Immature natural killer cell (primary cell): ENCODE measurements at places on chromosomes 4 and X. TPM values are rescaled to one million over a fixed set of nuclear protein-coding genes. Genes with fewer than 3 reads are reported as not detected.

- no peak for DNase-seq
These were observed 516 bp downstream of the SGMS2 start for GRCh38 chr4:107825072-107825824.

GRCh38 chr4:147787204-147787603 is 55.3 kb downstream of the ARHGAP10 start:
- no peak for DNase-seq

WDFY3 gene
- polyA plus RNA-seq: not detected

DNA sequence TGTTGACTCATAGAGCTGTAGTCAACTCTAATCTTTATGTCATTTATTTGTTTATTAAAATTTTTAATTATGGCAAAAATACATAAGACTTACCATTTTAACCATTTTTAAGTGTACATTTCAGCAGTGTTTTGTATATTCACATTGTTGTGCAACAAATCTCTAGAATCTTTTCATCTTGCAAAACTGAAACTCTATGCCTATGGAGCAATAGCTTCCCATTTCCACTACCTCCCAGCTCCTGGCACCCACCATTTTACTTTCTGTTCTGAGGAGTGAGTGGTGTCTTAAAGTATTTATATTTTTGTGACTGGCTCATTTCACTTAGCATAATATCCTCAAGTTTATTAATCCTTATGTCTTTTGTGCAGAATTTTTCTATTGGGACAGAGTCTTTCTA is 181.0 kb downstream of the GPAT3 start:
- no peak for DNase-seq

DNA sequence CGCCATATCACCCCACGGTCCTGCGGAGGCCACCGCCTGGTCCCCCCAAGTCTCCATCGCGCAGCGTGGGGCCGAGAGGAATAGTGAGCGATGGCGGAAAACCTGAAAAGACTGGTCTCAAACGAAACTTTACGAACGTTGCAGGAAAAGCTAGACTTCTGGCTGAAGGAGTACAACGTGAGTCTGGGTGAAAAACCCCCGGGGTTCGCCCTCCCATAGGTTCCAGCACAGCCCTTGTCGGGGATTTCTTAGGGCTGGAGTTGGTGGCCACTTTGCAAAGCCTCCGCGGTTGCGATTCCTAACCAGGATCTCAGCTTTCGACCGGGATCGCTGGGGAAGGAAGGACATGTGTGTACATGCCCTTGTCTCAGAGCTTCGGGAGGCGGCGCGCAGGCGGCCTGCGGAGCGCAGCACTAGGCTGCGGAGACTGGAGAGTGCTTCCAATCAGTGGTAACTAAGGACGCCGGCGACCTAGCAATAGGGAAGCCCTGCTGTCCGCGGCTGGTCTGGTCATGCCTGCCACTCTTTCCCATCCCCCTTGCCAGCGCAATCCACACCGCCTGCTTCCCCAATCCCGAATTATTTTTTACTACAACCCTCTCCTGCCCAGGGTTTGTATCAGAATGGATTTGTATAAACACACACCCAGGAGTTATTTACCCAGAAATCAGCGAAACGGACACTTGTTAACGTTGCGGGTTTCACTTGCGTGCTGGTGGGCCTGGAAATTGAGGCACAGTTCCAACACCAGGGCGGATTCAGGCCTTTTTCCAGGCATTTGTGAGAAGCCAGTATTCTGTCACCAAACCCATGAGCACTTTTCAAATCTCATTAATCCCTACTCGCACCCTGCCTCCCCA is 741 bp downstream of the SPATA18 start:
- no peak for DNase-seq

DNA sequence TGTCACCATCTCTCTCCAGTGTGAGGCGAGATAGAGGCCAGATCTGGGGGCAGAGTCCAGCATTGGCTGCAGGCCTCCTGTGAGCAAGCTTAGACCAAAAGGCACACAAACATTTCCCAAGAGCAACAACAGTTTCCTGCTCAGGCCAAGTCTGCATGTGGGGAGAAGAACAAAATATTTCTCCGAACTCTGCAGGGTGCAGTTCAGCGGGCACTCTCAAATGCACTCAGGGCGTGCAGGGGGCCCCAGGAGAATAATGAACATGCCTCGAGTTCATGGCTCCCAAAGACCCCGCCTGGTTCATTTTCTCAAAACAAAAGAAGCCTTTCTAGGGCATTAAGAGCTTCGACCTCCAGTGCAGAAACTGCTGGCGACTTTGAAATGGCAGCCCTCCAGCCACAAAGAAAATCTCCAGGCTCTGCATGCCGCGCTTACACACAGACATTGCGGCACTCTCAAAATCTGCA is 57.8 kb upstream of the HELT start:
- no peak for DNase-seq

GRCh38 chr4:51960486-51960885 is 59.7 kb downstream of the LRRC66 start:
- no peak for DNase-seq

DNA sequence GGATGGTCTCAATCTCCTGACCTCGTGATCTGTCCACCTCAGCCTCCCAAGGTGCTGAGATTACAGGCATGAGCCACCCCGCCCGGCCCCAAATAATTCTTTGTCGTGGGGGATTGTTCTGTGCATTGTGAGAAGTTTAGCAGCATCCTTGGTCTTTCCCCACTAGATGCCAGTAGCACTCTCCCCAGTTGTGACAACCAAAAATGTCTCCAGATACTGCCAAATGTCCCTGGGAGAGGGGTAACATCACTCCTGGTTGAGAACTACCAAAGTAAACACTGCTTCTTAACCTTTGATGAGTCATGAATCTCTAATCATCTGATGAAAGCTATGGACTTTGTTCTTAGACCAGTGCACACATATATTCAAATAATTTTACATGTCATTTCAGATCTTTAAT is 90.7 kb upstream of the BRS3 start:
- DNase-seq: no peak

DNA sequence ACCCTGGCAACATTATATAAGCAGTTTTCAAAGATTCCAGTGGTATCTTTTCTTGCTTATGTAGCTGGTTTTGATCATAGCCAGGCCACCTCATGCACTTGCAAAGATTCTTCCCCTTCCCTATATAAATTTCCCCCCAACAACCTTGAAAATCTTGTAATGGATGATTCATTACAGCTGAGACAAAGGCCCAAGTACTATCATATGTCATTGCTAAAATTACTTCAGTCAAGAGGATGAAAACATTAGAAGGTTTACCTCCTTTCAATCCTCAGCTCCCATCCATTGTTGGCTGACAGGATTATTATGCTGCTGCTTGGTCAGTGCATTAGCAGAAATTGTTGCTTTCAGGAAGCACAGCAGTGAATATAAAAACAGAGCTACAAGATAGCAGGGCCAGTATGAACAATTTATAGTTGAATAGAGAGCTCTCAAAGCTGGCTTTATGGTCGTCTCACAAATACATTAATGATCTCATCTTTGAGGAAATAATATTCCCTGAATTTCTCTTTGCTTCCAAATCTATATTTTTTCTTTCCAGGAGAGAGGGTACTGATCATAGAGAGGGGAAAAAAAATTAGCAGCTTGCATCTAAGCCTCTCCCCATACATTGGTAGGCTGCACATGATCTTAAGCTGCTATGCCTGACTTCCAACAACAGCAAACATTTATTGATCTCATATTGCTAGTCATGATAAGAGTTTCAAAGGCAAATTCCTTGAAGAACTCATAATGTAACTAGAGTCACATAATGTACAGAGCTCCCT is 7.7 kb upstream of the ARHGEF38 start:
- no peak for DNase-seq

GRCh38 chrX:20527558-20528011 is 260.9 kb upstream of the RPS6KA3 start:
- peak; percentile 6 for DNase-seq

GRCh38 chr4:160414496-160414895 is 1311.6 kb downstream of the RAPGEF2 start:
- DNase-seq: no peak

DNA sequence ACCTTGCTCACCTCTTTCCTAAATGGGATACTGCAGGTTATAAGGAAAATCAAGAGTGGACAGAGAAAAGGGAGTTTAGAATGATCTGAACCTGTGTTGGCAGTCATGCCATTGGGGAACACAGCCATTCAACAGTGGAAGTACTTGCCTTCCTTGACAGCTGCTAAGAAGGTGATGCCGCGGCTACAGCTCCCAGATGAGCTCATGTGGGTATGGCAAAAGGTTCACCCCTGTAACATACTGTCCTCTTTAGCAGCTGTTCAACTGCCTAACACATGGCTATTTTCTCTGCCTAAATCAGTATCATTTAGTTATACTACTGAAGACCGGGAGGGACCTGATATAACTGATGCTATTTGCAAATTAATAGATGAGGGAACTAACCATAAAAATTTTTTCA is 76.8 kb downstream of the DCHS2 start:
- no peak for DNase-seq

MAGEA4 gene
- polyA plus RNA-seq: not detected

LAMP2 gene
- polyA plus RNA-seq: 113 TPM

- DNase-seq: peak; percentile 22
These were observed 159.1 kb downstream of the NSUN7 start for GRCh38 chr4:40908702-40909362.

DNA sequence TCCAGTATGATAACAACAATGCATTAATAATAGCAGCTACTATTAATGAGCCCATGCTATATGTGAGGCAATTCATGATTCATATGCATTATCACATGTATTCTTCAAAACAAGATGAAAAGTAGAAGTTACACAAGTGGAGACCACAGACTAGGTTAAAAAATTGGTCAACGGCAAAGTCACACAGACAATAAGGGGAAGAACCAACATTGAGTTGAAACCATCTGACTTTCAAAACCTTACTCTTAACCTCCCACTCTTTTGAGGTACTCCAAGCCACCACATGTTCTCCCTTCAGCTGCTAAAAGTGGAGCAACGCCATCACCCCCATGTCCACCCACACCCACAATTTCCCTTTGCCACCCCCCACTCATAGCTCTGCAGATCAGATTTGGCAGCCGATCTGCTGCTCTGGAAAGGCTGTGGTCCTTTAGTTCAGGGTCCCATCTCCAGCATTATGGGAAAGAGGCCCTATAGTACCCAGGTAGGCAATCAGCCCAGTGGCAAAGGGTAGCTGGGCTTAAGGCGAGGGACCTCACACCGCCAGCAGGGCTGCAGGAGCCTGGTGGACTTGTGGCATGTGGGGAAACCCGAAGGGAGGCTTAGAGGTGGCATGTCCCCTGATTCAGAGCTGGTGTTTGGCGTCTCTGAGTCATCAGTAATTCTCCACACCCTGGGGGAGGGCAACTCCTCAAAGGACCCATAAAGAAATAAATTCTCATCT is 33.5 kb upstream of the CYBB start:
- peak; percentile 18 for DNase-seq

- no peak for DNase-seq
These were observed 1.7 kb upstream of the MAGEH1 start for GRCh38 chrX:55450259-55450658.

IQCM gene
- not detected for polyA plus RNA-seq

TLR2 gene
- 0.48 TPM for polyA plus RNA-seq

DNA sequence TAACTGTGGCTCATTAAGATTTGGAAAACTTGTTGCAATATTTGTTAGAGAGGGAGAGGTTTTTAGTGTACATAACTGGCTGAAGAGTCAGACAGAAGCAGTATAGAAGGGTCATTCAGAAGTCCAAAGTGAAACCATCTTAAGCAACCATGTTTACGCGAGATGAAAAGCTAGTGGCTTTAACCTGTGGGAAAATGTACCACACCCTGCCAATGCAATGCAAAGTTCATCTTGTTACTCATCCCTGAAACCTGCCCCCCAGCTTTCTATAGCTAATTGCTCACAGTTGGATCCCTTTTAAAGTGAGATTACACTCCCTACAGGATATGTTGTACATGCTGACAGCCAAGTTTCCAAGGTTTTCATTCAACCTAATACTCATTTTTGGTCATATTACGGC is 96.7 kb upstream of the RAPGEF2 start:
- DNase-seq: no peak

DNA sequence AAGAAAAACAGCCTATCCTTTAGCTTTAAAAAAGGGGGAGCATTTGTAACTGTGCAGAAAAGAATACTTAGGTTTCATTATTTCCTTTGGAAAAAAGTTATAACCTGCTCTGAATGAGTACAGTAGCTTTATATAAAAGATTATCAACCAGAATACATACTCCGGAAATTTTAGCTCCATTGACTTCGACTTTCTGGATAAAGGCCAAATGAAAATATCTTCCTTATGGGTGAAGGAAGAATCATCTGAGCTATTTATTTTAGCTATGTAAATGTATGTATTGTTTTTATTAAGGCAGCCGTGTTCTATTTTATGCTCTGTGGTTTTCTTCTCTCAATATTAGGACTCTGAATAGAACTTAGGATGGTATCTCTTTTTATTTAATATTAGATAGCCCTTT is 69.0 kb upstream of the ETNPPL start:
- no peak for DNase-seq

TAF7L gene
- not detected for polyA plus RNA-seq

GRCh38 chr4:169975131-169975837 is 50.9 kb downstream of the MFAP3L start:
- no peak for DNase-seq

MAGED4B gene
- not detected for polyA plus RNA-seq

- no peak for DNase-seq
These were observed 199.8 kb upstream of the AGTR2 start for GRCh38 chrX:115970718-115971117.

DNA sequence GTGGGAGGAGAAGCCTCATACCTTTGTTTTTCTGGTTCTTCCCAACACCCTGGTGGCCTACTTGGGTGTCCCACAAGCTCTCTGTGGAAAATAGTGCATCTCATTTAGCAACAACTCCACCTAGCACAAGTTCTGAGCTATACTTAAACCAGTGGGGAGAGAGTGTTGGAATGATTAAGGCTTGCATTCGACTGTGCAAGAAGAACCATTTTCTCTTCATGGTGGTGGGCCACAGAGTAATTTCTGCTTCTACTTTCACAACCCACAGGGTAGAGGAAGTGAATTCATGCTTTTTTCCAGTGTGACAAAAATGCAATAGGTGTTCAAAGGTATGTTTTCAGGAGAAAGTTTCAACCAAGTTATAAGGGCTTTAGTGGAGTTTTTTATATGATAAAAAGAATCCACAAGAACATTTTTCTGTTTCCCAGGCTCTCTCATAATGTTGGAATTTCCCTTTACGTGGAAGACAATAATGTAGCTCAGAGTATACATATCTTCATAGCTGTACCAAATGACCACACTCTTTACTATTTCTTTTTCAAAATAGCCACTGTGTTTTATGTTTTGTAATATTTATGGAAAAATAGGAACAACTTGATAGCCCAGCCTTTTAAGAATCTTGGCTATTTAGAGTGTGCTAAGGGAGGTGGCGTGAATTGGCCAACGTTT is 80.3 kb upstream of the HHIP start:
- no peak for DNase-seq

GRCh38 chr4:42609051-42609450 is 47.9 kb downstream of the ATP8A1 start:
- DNase-seq: no peak

RNF128 gene
- not detected for polyA plus RNA-seq

- DNase-seq: no peak
These were observed 706.6 kb upstream of the EPHA5 start for GRCh38 chr4:66376921-66377320.

FBXO8 gene
- 10.3 TPM for polyA plus RNA-seq

UTP14A gene
- polyA plus RNA-seq: 10.8 TPM

- no peak for DNase-seq
These were observed 29.8 kb downstream of the ZFYVE28 start for GRCh38 chr4:2388429-2389182.

- DNase-seq: no peak
These were observed 184.5 kb downstream of the SH3KBP1 start for GRCh38 chrX:19702856-19703255.

ZFP42 gene
- not detected for polyA plus RNA-seq
